Activated T-helper 1 cell treated with Interleukin-2 at 50 U/mL for 16 hours (primary cell): ENCODE measurements at places on chromosomes 2 and 18.

DNA sequence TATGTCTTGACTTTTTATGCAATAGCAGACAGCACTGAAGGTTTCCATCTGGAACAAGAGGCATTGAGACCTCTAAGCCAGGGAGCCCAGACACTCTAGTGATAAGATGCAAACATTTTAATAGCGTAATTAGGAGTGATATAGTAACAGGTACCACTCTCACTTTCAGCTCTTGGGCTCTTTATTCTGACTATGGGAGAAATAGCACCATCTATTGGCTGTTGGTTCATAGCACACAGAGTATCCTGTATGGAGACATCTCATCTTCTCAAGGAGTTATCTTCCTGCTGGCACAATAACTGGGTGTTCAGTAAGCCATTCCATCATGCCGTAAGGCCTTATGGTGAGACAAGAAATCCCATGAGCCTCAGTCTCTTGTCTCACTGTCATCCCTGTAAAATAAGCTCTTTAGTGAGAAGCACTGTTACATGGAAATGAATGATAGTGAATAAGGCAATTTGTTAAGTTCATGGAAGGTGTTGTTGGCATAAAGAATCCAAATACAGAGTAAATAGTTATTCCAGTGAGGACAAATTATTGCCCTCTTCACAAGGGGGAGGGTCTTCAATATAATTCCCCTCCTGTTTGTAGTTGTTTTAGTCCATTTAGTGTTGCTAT is 48.3 kb downstream of the THUMPD2 start:
- no peak for DNase-seq

- no peak for DNase-seq
These were observed 61.0 kb downstream of the PXDN start for GRCh38 chr2:1683297-1683696.

DNA sequence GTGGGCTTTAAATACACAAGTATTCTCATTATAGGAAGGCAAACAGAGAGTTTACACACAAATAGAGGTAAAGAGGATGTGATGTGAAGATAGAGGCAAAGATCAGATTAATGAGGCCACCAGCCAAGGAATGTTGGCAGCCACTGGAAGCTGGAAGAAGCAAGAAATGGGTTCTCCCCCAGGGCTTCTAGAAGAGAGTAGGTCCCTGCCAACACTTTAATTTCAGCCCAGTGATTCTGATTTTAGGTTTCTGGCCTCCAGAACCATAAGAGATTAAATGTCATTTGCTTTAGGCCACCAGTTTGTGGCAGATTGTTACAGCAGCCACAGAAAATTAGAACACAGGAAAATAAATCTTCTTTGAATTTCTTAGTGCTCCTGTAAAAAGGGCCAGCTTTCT is 916.7 kb downstream of the CPS1 start:
- DNase-seq: no peak

- no peak for DNase-seq
These were observed 43.2 kb upstream of the KDM3A start for GRCh38 chr2:86397986-86398385.

GRCh38 chr2:96695602-96696001 is 44.3 kb downstream of the LMAN2L start:
- DNase-seq: no peak

DNA sequence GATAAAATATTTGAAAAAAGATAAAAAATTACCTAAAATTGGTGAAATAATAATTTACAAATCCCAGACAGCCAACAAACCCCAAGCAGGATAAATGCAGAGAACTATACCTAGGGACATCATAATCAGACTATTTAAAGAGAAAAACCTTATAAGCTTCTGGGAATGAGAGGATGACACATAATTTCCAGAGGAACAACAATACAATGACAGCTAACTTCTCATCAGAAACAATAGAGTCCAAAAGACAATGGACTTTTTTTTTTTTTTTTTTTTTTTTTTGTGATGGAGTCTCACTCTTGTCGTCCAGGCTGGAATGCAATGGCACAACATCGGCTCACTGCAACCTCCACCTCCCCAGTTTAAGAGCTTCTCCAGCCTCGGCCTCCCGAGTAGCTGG is 65.2 kb downstream of the SOCS6 start:
- no peak for DNase-seq

GRCh38 chr2:42879913-42880737 is 87.7 kb upstream of the HAAO start:
- no peak for DNase-seq
